ENCODE measurements at places on chromosomes 1 and 21.

GRCh38 chr1:18869847-18870594 is 10.6 kb upstream of the TAS1R2 start:
- DNase-seq = no peak

GRCh38 chr1:167602840-167603239 is 27.2 kb upstream of the RCSD1 start:
- no peak for DNase-seq

DNA sequence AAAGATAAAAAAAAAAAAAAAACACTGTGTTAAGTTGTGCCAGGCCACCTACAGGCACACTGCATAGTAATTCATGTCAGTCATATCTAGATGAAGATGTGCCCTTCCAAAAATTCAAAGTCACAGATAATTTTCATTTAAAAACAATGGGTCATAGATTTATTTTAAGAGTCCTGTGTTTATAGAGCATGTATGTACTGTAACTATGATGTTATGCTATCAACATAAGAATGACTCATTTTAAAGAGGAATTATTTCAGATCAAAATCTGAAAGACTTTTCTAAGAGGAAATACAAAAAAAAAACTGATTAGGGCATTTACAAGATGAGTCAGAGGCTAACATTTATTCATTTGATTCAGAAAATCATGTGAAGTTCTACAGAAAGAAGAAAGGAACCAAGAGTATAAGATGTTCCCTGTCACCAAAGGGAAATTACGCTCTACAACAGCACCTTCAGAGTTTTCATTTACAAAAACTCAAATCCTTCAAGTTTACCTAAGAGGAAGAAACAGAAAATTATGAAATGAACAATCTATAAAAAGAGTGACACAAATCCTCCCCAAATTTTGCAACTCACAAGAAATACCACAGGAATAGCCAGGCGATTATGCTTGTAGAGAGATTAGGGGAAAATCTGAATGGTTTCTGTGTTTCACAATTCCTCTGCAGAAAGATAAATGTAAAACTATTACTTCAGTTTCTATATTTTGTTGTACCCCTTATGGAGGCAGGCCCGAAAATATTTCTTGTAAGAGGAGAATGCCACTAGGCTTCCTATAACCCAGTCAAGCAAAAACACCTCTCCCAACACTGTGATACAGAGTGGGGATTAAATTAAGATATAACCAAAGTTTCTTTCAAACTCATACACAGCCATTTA is 13.8 kb downstream of the TP53BP2 start:
- DNase-seq = no peak

GRCh38 chr1:205545991-205546390 is 41.5 kb downstream of the CDK18 start:
- no peak for DNase-seq

- DNase-seq = no peak
Observed at GRCh38 chr21:32562426-32562825, 22.9 kb downstream of the TCP10L start.

GRCh38 chr1:87284456-87285240 is 44.0 kb upstream of the LMO4 start:
- no peak for DNase-seq

DNA sequence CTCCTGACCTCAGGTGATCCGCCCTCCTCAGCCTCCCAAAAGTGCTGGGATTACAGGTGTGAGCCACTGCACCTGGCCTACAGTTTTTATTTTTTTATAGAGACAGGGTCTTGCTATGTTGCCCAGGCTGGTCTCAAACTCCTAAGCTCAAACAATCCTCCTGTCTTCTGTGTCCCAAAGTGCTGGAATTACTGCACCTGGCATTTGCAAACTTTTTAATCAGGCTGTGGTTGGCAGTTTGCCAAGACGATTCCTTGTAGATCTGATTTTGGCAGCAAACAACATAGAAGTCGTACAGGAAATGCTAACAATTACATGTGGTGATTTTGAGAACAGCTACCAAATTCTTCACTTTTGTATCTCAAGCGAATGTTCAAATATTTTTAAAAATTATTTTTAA is 10.1 kb downstream of the RBP7 start:
- no peak for DNase-seq

- DNase-seq = no peak
Observed at GRCh38 chr21:37871121-37871862, 45.0 kb downstream of the KCNJ6 start.

- DNase-seq = no peak
Observed at GRCh38 chr1:147651466-147651865, 18.9 kb downstream of the ACP6 start.

DNA sequence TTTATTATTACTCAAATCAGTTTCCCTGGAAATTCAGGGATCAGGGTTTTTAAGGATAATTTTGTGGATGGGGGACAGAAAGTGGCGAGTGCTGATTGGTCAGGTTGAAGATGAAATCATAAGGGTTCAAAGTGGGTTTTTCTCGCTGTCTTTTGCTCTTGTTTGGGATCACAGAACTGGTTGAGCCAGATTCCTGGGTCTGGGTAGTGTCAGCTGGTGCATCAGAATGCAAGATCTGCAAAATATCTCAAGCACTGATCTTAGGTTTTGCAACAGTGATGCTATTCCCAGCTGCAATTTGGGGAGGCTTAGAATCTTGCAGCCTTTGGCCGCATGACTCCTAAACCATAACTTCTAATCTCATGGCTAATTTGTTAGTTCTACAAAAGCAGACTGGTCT is 9.3 kb downstream of the CHI3L2 start:
- DNase-seq = no peak

DNA sequence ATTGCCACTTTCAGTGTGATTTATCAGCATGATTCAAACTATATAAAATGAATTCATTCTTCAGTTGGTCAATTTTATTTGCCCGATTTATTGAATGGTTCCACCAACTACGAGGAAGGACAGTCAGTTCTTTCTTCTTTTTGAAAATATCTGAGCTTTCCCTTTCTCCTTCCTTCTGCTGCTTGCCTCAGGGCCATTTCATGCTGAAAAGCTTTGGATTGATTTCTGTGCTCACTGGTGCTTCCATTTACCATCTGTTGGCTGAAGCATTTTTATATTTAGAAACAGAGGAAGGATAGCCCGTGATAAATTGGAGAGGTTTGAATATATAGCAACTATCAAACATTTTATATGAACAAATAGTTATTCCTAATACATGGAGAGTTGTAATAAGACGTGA is 68.9 kb upstream of the ADAMTS5 start:
- DNase-seq = no peak

DNA sequence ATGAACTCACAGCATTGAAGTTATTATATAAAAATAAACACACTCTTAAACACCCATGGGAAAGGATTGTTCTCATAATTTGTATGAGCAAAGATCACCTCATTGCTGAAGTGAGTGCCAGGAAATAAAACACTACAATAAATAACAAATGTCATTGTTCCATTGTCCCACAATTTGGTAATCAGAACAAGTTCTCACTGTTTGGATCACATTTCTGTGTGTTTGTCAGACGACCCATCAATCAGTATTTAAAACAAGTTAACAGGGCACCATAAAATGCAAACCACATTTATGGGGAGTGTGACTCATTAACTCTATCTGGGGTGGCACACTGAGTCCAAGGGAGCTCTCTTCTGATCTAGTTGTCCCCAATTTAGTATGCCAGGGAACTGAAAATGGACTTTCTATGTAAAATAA is 124.5 kb downstream of the PTPRC start:
- DNase-seq = no peak

GRCh38 chr1:1876335-1876930 is 14.5 kb downstream of the GNB1 start:
- no peak for DNase-seq

DNA sequence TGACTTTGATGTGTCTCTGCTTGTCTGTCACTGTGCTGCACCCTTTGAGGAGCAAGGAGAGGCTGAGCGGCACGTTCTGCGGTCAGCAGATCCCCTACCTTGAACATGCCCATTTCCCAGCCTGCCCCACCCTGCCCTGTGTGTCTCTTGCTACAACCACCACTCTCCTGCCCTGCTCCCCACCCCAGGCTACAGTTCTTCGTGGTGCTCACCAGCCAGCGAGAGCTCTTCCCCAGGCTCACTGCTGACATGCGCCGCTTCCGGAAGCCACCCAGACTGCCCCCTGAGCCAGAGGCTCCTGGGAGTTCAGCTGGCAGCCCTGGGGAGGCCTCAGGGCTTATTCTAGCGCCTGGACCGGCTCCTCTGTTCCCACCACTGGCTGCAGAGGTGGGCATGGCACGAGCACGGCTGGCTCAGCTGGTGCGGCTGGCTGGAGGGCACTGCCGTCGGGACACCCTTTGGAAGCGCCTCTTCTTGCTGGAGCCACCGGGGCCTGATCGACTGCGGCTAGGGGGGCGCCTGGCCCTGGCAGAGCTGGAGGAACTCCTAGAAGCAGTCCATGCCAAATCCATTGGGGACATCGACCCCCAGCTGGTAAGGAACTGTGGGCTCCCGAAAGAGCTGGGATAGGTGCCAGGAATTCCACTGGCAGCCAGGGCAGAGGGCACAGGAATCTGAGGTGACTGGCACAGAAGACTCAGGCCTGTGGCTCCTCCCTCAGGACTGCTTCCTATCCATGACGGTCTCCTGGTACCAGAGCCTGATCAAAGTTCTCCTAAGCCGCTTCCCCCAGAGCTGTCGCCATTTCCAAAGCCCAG is 5.6 kb downstream of the HYI start:
- no peak for DNase-seq

DNA sequence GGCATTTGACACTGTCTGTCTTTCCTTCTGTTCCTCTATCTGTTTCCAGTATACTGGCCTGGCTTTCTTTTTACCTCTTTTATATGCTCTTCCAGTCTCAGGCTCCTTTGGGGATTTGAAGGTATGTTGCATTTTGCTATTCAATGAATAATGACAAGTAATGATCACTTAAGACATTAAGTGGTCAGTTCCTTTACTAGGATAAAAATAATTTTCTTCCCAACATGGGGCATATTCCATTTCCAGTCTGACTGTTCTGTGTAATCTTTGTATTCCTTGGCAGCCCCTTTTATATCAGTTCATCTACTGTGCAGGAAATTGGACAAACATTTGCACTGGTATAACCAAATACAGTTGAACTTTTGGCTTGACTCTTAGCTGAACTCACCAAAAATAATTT is 15.6 kb downstream of the METTL18 start:
- DNase-seq = no peak

- DNase-seq = no peak
Observed at GRCh38 chr1:159229896-159230295, 25.2 kb downstream of the ACKR1 start.

DNA sequence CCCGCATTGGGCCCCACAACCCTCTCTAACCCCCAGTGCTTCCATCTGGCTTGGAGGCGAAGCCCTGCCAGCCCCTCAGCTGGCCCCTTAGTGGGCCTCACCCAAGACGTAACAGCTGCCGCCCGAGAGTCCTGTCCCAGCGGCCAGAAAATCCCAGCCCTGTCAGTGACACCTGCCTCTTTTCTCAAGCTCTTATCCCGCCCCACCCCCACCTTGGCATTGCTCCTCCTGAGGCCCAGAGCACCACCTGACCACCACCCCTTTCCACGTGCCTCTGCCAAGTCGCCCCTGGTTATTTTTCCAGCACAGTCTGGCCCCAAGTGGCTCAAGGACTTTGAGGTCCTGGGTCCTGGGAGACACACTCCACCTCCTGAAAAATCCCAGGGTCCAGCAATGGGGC is 5.9 kb upstream of the CTRC start:
- DNase-seq = no peak

- DNase-seq = no peak
Observed at GRCh38 chr1:215489771-215490565, 77.1 kb upstream of the KCTD3 start.

- DNase-seq = no peak
Observed at GRCh38 chr1:163173121-163173520, 29.6 kb downstream of the RGS5 start.

DNA sequence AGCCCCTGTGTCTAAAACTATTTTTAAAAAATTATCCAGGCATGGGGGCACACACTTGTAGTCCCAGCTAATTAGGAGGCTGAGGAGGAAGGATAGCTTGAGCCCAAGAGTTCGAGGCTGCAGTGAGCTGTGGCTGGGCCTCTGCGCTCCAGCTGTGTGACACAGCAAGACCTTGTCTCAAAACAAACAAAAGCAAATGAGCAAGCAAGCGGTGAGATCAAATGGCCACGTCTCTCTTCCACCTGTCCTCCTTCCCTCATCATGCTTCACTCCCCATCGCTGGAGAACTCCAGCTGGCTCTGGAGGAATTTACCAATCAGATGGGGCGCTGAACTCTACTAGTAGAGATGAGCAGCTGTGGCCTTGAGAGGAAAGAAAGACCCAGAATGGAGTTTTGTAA is 14.0 kb upstream of the REN start:
- DNase-seq = no peak

GRCh38 chr1:205505076-205505729 is 734 bp downstream of the CDK18 start:
- no peak for DNase-seq

DNA sequence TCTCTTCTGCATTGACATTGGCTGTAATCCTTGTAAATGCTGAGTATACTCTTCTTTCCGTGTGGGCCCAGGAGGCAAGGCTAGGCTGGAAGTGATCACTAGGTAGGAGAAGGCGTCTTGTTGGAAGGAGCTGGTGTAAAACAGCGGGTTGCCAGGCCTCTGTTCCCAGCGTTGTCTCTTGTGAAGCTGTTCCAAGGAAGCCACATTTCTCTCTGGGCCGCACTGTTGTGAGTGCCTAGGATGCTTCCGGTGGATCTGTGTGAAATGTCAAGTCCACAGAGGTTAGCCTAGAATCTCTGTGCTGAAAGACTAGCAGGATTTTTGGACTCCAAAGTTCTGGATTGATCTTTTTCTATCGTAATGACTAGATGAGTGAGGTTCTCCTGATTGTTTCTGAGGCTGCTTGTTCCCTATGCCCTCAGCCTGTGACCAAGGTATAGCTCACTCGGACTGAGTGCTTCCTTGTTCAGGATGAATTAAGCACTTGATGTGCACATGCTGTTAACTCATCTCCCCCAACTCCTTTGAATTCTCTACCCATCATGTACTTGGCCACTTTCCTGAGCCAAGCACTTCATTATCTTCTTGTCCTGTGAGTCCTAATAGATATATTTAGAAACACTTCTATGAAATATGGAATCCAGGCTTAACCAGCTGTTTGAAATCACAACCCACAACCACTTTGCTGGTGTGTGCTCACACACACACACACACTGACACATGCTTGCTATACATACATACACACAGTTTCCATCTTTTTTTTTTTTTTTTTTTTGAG is 63.3 kb downstream of the PBX1 start:
- no peak for DNase-seq

DNA sequence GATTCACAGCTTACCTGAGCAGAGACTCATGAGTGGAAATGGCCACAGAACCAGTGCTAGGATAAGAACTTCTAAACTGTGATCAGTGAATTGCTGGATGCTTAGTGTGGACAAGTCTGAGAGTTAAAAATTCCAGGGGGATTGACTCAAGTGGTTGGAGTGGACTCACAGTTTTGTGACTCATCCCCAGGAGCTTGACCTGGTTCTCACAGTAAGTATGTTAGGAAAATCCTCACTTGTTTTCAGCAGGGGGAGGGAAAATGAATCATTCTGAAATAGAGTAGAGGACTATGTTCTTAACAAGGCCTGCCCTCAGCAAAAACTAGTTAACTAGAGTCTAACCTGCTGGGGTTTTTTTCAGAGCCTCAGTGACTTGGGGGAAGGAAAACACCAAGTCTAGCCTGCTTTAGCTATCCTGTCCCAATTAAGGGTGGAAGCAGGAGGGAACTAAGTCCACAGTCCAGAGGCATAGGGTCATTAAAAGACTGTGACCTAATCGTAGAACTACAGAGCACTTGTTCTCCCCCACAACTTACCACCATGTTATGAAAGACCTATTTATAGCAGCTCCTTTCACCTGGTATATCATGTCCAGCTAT is 6.1 kb upstream of the CDC73 start:
- DNase-seq = no peak
